ENCODE measurements at places on chromosomes 6 and 20. TPM values are rescaled to one million over a fixed set of nuclear protein-coding genes. Genes with fewer than 3 reads are reported as not detected.
A peak's percentile ranks its signal among the peaks of the same experiment; 100 is the strongest.

DNA sequence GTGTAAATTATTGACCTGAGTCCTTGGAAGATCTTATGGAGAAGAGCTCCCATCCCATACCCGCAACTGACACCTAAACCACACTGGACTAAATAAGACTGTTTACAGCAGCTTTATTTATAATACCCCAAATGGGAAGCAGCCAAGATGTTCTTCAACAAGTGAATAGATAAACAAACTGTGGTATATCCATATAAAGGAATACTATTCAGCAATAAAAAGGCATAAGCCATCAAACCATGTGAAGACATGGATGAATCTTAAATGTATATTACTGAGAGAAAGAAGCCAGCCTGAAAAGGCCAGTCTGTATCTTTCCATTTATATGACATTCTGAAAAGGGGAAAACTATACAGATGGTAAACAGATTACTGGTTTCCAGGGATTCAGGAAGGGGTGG is 212.7 kb downstream of the TPBG start:
- no peaks in the 10 kb centered on the region for H3K27me3 ChIP-seq
- H3K36me3 ChIP-seq: no peaks in the 10 kb centered on the region
- H3K4me3 ChIP-seq: no peak overlapping the region
- no peaks in the 10 kb centered on the region for H3K4me1 ChIP-seq

DNA sequence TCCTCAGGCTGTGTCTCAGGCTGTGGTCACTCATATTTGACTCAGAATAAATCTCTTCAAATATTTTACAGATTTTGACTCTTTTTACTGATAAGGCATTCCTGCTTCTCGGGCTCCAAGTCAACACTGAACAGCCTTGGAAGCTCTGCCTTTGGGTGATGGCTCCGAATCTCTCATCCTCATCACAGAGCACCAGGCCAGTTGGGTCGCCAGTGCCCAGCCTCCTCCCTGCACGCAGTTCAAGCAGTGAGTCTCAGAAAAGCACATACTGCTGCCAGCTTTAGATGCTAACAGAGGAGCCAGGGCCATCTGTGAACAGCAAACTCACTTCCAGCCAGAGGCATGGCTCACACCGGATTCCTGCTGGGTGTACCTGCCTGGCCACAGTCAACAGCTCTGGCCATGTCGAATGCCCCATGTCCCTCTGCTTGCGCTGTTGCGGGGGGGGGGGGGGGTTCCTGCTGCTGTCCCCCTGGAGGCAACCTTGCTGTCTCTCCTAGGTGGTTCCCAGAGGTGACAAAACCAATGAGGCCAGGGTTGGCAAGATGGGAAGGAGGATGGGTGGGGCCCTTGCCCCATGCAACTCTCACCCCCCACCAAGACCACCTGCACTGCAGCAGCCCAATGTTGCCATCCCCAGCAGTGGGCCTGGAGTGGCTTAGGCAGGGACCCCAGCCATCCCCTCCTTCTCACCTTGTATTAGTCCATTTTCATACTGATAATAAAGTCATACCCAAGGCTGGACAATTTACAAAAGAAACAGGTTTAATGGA is 248.8 kb downstream of the ERMARD start:
- peaks cover 11% of the 10 kb centered on the region for H3K36me3 ChIP-seq
- H3K27me3 ChIP-seq: peaks cover 1% of the 10 kb centered on the region
- H3K4me1 ChIP-seq: peaks cover 4% of the 10 kb centered on the region
- H3K4me3 ChIP-seq: no peak overlapping the region

The ULBP3 gene
- 0.46 TPM for total RNA-seq

The SPATA25 gene
- 1.0 TPM for total RNA-seq

The MDFI gene
- not detected for total RNA-seq

GRCh38 chr6:42402184-42402583 is 49.5 kb downstream of the TRERF1 start:
- peak; percentile 78 for DNase-seq
- H3K4me3 ChIP-seq: peak overlapping the region; percentile 18
- no peaks in the 10 kb centered on the region for H3K27me3 ChIP-seq
- H3K27ac ChIP-seq: peak overlapping the region; percentile 69

DNA sequence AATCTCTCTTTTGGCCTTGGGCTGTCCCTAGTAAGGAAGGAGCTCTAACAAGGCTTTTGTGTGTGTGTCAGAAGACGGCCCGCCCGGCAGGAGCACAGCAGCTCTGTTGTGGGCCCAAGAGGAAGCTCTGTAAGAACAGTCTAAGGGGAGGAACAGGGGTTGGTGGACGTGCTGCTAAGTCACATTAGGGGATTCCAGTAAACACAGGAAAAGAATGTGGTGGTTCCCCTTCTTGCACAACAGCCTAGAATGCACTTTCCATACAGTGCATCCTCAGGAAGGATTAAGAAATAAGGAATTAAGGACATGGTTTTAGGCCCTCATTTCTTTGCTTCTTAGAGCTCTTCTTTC is 114.5 kb downstream of the RNF144B start:
- H3K27me3 ChIP-seq: peaks cover 9% of the 10 kb centered on the region
- peak; percentile 24 for DNase-seq
- H3K4me1 ChIP-seq: peaks cover 6% of the 10 kb centered on the region

DNA sequence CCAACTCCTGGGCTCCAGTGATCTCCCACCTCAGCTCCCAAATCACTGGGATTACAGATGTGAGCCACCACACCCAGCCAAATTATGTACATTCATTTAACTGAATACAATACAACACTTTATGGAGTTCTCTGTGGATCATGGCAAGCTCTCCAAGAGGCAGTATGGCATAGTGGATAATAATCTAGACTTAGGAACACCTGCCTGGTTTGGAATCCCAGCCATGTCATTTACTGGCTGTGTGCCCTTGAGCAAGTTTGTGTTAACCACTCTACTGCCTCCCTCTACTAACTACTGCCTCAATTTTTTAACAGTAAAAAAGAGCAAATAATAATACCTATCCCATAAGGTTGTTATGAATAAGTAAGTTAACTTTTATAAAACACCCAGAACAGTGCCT is 1.9 kb upstream of the ETV7 start:
- H3K27ac ChIP-seq: no peak overlapping the region
- DNase-seq: no peak
- no peak overlapping the region for H3K4me3 ChIP-seq
- peaks cover 20% of the 10 kb centered on the region for H3K4me1 ChIP-seq

The PTK7 gene
- total RNA-seq: 4.6 TPM

- peak; percentile 29 for DNase-seq
- no peak overlapping the region for H3K4me3 ChIP-seq
- H3K4me1 ChIP-seq: no peaks in the 10 kb centered on the region
- no peaks in the 10 kb centered on the region for H3K36me3 ChIP-seq
Observed at GRCh38 chr6:101226677-101227135, 166.8 kb upstream of the GRIK2 start.

DNA sequence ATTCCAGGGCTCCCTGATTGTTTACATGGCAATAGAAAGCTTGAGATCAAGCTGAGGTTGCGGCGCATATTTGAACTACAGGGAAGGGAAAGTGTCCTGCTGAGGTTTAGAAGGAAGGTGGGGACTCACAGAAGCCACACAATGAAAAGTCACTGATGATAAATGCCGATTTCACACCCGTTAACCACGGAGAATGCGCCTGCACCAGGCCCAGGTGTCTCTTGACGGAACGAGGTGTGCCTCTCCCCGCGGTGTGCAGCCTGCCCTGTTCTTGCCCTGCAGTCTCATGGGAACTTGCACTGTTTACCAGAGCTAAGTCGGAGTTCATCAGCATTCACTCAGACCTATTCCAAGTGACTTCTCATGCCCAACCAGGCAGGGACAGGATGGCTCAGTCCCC is 90.3 kb downstream of the LY86 start:
- no peaks in the 10 kb centered on the region for H3K27me3 ChIP-seq
- no peak overlapping the region for H3K27ac ChIP-seq
- H3K4me3 ChIP-seq: no peak overlapping the region
